H9 (cell line): ENCODE measurements at places on chromosomes 2 and 18. TPM values are rescaled to one million over a fixed set of nuclear protein-coding genes. Genes with fewer than 3 reads are reported as not detected.

TRAPPC8 gene
- total RNA-seq, result 40.4 and 43.0 TPM in 2 replicates

ALPP gene
- 0.15 and 0.20 TPM in 2 replicates for total RNA-seq

FEV gene
- total RNA-seq, result not detected in 2 replicates

RBMS1 gene
- total RNA-seq, result 75.8 and 77.5 TPM in 2 replicates

GRCh38 chr2:11375025-11375688 lies 30.7 kb upstream of the ROCK2 start:
- no peak for DNase-seq

SYT4 gene
- 2.2 and 3.4 TPM in 2 replicates for total RNA-seq

DNA sequence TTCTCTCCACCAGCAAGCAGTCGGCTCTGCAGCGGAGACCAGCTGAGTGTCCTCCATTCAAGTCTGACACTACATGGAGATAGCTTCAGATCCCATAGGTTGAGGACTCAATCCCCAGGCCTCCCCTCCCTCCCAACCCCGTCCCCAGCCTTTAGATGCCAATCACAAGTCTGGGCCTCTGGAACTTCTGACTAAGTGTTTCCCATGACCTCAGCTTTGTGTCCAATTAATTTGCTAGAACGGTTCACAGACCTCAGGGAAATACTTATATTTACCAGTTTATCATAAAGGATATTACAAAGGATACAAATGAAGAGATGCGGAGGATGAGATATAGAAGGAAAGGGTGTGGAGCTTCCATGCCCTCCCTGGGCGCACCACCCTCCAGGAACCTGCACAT lies 77.4 kb downstream of the MERTK start:
- no peak for DNase-seq

MERTK gene
- total RNA-seq, result 4.2 and 4.8 TPM in 2 replicates

- DNase-seq, result no peak
These were observed 182.0 kb upstream of the TRIB2 start for GRCh38 chr2:12534646-12535263.

GRCh38 chr18:29137773-29138495 lies 961.0 kb upstream of the CDH2 start:
- DNase-seq, result no peak

GRCh38 chr18:1573732-1574131 lies 669.1 kb downstream of the ADCYAP1 start:
- DNase-seq, result no peak

GRCh38 chr18:56511996-56512395 lies 126.4 kb downstream of the TXNL1 start:
- no peak for DNase-seq

GRCh38 chr18:44594799-44595467 lies 85.8 kb upstream of the SETBP1 start:
- DNase-seq, result no peak

OSR1 gene
- 0.24 and 0.35 TPM in 2 replicates for total RNA-seq

DNA sequence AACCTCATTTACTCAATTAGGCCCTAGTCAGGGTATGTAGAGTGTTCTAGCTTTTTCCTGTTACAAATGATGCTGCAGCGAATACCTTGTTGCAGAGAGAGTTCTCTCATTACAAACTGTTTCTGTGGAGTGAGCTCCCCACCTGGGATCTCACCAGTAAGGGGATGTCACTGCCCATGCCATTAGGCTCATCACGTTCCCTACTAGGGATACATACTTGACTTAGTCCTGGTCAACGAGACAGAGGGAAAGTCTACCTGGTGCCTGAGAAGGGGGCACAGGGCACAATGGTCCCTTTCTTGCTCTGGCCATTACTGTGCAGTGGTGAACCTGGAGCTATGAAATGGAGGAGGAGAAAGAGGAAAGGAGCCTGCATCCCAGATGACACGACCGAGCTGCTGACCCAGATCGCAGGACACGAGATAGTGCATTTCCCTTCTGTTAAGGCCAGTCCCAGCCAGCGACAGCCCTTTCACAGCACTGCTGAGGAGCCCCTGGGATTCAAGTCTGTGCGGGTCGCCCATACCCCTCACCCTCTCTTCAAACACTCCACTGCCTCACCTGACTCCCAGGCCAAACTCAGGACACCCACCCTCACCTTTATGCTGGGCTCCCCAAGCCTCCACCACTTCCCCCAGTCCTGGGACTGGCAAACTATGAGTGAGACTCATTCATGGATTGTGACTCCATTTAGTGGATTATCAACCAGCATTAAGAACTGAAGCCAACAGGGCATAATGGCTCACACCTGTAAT lies 16.0 kb downstream of the MALL start:
- DNase-seq, result peak; percentile 19

DNA sequence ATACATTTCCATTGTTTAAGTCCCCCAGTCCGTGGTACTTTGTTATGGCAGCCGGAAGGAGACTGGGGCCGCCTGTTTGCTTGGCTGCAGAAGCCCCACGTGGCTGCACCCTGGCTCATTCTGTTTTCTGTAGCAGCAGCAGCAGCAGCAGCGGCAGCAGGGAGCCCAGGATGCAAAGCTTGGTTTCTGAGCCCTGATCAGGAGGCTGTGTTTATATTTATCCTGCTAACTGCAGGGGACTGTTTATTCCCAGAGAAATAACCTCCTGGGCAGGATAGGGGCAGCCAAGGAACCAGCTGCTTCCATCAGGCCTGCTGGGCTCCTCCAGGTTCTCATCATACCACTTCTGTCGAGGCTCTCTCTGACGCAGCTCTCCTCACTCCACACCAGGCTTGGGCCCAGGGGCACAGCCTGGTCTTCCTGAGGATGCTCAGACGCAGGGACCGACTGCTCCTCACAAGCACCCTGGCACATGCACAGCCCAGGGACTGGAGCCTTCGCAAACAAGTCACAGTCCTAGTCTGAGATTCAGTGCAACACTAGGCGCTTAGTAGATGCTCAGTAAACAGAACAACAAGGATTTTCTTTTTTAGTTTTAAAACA lies 139.0 kb downstream of the MSH2 start:
- DNase-seq, result no peak

RAB27B gene
- 0.15 and 0.24 TPM in 2 replicates for total RNA-seq

DNA sequence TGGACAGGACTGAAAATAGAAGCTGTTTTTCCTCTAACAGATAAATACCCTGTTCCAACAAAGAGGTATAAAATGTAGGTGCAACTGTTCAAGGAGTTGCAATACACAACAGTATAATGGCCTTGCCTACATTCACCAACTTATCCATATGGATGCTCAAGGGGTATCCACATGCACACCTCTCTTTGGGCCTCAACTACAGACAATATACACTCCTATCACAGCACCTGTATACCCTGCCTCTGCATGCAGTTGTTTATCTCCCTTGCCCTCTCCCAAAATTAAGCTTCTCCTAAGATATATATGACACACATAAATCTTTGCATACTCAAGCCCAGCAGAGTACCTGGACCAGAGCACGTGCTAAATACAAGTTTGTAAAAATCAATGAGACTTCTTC lies 37.3 kb downstream of the DARS1 start:
- DNase-seq, result no peak

DNA sequence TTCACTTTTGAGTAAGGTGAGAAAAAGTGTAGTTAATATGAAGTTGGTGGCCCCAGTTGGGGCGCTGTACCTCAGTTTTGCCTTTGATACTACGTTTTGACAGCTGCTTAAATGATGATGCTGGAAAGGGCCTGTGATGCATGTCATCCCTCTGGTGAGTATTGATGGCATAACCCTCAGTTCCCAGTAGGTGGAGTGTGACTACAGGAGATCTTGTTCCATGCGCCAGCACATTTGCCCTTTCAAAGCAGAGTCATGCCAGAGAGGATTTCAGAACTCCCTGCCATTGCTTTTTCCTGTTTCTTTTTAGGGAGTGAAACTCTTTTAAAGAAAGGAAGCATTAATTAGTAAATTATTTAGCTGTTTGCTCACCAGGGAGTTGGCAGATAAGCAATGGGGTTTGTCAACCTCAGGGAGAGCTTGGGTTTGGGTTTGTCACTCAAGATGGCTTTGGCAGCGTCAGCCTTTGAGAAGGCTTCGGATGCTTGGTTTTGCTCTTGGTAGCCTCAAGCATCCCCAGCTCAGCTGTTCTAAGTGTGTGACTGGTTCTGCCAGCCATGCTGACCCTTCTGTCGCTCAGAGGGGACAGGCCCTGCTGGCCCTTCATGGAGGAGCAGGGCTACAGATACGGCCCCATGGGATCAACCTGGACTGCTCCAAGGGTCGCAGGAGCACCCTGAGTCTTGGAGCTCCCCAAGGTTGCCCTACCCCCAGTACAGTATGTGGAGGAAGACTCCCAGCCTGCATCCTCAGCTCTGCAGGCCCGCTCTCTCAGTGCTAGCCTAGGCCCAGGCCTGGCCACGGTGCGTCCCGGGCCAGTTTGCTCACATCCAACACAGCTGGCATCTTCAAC lies 29.1 kb downstream of the ARMC9 start:
- DNase-seq, result peak; percentile 72

DNA sequence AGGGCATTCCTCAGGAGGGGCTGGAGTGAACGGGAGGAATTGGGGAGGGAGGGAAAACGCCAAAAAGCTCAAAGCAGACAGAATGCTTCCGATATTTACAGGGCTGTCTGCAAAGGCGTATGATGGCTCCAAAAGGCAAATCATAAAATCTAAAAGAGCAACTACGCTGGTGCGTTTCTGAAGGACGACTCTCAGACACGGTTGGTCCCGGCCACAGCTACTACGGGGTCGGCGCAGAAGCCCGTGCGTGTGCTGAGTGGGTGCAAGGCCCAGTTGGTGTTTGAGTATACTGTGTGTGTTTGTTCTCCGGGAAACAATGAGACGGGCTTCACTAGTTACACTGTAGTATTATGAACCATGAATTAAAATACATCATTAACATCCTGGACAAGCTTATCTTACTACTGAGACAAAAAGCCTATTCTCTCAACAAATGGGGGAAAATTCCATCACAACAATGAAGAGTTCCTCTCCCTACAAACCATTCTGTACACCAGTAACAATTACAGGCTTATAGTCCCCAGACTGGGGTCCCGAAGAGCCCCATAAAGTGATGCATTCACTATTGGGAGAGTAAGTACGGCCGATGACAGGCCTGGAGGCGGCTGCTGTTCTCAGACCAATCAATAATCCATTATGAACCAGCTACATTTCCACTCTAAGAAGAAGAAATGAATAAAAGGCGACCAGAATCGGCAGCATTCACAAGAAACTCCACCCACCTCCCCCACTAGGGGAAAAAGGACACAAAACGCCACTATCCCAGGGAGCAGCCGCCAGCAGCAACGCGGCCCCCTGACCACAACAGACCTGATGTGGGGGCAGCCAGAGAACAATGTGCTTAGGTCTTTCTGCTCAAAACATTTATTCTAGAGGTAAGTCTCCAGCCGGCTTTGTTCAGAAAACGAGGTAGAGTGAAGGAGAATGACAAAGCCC lies 43.4 kb downstream of the ZNF516 start:
- DNase-seq, result peak; percentile 27

SCN3A gene
- not detected in 2 replicates for total RNA-seq

- no peak for DNase-seq
These were observed 20.6 kb upstream of the LOXHD1 start for GRCh38 chr18:46677611-46678010.

GRCh38 chr2:216519154-216519762 lies 20.6 kb downstream of the RPL37A start:
- DNase-seq, result no peak

DNA sequence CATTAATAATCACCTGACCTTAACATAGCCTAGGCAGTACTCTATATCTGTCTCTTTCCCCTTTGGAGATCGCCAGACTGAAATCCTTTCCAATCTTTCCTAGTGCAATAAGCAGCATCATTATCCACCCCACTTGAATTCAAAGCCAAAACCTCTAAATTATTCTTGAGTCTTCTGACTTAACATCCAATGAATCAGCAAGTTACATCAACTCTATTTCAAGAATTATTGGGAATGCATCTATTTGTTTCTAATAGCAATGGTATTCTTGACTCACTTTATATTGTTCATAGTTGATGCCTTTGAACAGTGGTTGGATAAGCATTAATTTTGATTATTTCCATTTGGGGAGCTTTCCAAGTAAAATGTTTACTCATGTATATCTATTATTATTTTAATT lies 144.8 kb downstream of the ZNF804A start:
- no peak for DNase-seq

DNA sequence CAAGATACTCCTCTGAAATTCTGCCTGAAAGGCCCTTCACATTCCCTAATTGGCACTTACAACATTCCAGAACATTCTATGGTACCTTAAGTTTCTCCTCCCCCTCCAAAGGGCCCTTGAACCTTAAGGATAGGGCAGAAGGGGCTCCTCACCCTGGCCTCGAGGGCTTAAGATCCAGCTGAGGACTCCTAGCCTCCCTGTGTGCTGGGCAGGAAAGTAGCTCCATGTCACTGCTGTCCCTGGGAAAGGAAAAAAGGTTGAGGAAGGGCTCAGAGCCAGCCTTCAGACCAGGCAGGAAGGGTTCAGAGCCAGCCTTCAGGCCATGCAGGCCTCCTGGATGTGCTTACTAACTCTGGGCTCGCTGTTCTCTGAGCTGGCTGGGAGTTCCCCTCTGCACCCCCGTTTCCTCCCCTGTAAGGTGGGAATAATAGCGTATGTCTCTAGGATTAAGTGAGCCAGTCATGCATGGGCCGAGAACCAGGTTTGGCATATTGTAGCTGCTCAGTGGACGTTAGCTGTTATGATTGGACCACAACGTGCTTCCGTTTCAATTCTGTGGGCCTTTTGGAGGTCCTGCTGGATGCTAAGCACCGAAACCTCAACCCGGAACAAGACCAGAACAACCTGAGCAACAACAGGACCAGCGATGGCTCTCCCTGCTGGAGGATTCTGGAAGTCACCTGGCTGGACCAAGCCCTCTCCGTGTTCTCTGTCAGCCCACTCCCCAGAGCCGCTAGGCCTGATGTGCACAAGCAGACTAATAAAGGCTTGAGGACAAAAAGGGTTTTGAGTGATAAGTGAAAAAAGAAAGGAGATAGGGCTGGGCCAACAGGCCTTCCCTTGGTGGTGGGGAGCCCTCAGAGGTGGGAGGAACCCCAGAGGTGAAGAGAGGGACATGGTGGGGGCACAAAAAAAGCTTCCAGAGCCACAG lies 1.0 kb upstream of the B3GNT7 start:
- peak; percentile 83 for DNase-seq
